ENCODE measurements at places on chromosomes 2 and 18.

DNA sequence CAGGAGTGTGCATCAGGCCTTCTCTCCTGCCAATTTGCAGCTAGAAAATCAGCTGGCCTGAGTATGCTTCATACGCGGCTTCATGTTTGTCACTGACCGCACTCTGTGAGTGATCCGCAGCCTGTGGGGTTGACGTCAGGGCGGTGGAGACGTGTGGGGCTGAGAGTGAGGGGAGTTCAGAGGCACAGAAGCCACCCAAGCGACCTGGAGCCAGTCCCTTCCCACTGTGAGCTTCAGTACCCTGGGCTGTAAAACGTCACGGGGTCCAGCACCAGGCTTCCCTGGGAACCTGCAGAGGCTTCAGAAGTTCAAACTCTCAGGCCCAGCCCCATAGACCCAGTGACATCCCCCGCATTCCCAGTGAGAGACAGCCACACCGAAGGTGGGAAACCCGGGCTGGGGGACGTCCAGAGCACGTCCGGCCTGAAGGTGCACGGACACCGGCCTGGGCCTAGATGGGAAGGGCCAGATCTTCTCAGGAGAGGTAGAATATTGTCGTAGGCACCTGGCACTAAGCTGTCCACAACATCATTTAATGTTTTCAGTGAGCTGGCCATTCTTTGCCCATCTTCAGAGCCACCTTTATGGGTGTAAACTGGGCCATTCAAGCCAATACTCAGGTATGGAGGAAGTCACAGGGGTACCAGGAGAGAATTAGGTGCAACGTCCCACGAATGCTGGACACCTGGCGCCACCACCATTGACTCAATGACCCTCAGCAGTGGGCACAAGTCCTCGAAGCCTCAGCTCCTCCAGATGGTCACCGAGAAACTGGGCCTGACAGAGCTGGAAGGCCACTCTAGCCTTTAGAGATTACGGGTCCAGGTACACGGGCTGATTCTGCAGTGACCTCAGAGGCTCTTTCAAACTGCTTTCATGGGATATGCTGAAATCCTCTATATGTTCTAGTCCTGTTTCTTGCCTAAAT, 235.6 kb upstream of the MYT1L start:
- DNase-seq, result no peak

- no peak for DNase-seq
These were observed 121.2 kb upstream of the CAVIN2 start for GRCh38 chr2:191968120-191968519.

DNA sequence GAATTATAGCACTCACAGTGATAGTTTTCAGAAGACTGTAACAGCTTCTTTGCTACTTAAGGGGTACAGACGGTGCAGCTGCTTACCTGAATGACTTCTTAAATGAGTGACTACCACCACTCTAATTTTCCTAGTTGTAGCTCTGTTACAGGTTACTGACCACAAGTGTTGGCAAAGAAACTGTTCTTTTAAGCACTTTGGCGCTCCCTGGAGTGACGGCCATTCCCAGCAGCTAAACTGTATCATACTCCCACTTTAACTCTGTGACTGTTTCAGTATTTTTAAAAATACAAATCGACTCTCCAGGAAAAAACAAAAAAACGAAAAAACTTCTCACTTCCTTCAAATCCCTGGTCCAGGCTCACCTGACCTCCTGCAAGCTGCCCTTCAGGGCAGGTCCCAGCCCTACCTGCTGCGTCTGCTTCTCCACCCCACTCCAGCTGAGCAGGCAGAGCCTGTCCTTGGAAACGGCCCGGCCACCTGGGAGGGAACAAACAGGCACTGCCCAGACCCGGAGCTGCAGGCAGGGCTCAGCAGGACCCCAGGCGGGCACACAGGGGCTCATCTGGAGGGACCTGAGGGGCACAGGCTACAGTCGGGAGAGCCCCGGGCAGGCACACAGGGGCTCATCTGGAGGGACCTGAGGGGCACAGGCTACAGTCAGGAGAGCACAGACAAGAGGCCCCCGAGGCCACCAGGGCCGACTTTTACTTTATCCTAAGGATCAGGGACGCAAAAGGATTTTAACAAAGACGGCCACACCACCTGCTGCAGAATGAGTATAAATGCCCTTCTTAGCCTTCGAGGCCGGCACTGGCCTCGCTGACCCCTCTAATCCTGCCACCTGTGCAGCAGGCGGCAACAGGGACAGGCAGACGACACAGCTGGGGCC, 24.5 kb downstream of the SLC66A2 start:
- DNase-seq, result no peak

- DNase-seq, result no peak
These were observed 13.2 kb upstream of the SLC25A52 start for GRCh38 chr18:31773774-31774476.

DNA sequence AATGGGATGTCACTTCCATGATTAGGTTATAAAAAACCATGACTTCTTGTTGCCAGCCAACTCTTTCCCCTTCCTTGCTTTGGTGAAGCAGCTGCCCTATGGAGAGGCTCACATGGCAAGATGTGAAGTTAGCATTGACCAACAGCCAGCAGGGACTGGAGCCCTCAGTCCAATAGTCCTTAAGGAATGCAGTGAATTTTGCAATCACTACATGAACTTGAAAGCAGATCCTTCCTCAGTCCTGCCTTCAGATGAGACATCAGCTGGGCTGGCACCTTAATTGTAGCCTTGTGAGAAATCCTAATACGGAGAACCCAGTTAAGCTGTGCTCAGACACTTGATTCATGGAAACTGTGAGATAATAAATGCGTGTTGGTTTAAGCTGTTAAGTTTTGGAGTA, 61.8 kb downstream of the ATP8B1 start:
- no peak for DNase-seq

DNA sequence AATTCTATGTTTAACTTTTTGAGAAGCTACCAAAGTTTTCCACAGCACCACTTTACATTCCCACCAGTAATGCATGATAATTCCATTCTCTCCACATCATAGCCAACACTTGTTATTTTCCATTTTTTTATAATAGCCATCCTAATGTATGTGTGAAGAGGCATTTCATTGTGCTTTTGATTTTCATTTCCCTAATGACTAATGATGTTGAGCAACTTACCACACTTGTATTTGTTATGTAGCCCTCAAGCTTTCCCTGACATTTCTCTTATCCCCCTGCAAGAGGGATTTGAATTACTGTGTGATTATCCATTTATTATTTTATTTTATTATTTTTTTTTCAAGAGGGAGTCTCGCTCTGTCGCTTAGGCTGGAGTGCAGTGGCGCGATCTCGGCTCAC, 23.6 kb upstream of the SOS1 start:
- DNase-seq, result no peak

DNA sequence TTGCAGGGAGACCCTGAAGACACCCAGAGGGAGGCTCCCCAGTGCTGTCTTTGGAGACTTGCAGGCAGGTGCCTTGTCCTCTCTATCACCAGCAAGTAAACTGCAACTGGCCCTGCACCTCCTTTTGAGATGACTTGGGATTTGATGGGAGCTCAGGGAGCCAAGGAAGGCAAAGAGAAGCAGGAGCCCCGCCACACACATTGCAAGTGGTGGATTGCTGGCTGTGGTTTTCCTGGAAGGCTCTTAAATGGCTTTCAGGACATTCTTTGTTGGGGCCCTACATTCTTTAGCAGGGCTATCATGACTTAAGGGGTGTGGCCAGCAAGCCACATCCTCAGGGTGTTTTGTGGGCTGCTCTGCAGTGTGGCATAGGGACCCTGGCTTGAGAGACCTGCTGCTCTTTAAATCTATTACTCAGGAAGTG, 39.9 kb upstream of the CDC42EP3 start:
- DNase-seq, result no peak

DNA sequence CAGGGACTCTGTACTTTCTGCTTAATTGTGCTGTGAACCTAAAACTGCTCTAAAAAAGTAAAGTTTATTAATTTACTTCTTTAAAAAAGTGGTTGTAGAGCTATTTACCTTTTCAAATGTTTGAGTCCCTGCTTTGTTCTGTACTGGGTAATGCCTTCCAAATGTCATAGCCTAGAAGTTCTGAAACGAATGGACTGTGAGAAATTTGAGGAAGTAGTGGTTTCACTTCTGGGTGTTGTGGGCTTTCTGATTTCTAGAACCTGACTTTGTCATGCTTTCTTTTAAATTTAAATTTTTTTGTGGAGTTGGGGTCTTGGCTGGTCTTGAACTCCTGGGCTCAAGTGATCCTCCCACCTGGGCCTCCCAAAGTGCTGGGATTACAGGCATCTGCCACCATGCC, 44.6 kb downstream of the SMAD4 start:
- no peak for DNase-seq

GRCh38 chr2:169961911-169962310, 134.7 kb downstream of the UBR3 start:
- no peak for DNase-seq

DNA sequence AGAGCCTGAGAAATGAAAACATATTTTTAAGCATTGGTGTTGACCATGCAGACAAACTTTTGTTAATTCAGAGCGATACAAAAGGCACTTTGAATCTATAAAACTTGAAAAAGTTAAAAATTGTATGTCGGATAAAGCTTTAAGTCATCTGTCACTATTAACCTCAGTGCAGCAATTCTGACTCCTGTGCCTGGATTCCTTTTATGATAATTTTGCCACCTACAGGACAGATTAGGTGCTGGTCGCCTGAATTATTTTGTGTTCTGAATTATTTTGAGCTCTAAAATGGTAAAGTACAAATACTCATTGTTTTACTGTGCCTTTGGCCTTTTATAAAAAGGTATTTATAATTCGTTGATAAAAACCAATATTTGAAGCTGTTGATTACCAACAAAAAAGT, 19.4 kb upstream of the RNF138 start:
- no peak for DNase-seq

- no peak for DNase-seq
These were observed 96.5 kb downstream of the EHBP1 start for GRCh38 chr2:62801814-62802523.

DNA sequence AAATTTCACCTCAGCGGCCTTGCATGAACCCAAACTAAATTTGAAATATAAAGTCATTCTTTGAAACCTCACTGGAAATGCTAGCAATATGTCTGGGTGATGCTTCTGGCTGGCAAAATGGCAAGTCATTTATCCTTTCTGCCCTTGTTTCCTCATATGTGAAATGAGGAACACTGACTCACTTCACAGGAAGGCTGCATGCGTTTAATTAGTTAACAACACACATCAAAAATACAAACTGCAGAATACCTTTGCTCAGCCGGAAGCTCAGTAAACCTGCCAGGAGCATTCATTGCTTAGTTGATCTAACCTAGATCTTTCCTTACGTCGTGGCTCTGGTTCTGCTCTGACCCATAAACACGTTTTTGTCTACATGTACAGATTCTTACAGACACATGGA, 214.2 kb upstream of the ACVR2A start:
- no peak for DNase-seq

DNA sequence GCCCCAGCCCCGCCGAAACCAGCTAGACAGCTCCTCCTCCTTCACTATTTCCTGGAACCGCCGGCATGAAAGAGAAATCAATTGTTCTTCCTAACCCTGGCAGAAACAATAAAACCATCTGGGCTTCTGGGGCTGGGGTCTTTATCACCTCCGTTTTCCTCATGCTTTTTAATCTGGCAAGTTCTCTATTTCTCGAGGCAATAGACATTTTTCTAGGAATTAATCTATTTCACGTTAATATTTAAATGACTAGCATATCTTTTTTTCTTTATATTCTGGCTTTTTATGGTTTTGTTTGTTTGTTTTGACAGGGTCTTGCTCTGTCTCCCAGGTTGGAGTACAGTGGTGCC, 1.4 kb upstream of the KIF1A start:
- DNase-seq, result no peak

DNA sequence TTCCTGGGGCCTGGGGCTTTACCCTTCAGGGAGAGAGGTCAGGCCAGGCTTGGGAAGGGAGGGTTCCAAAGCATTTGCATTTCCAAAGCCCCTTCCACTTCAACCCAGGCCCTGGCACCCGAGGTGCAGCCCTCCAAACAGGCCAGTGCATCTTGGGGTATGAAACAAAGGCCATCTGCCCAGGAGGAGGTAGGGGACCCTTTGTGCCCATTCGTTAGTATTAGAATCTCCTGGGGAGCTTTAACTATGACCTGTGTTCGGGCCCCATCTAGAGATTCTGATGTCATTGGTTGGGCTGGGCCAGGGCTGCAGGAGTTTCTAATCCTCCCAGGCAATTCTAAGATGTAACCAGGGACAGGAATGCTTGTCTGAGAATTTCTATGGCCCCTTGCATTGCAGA, 73.6 kb downstream of the CIB4 start:
- no peak for DNase-seq

GRCh38 chr2:79452651-79453050, 60.2 kb upstream of the CTNNA2 start:
- no peak for DNase-seq

DNA sequence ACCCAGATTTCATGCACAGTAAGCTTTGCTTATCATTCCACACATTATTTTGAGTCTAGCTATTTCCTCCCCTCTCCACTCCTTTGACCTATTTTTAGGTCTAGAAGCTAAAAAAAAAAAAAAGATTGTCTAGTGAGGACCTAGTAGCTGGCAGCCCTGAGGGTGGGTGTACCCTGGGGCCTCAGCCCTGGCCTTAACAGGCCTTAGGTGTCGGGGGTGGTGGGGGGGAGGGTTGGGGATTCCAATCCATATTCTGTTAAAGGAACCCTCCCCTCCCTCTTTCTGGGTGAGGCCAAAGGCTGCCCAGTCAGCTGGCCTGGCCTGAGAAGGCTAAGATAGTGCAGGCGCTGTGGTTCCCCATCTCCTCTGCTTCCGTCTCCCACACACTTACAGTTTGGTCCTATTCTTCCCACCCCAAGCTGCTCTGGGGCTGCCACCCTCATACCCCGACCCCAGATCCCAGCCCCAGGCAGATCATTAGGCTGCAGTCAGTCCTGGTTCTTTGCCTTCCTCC, 65.5 kb upstream of the HK2 start:
- no peak for DNase-seq

DNA sequence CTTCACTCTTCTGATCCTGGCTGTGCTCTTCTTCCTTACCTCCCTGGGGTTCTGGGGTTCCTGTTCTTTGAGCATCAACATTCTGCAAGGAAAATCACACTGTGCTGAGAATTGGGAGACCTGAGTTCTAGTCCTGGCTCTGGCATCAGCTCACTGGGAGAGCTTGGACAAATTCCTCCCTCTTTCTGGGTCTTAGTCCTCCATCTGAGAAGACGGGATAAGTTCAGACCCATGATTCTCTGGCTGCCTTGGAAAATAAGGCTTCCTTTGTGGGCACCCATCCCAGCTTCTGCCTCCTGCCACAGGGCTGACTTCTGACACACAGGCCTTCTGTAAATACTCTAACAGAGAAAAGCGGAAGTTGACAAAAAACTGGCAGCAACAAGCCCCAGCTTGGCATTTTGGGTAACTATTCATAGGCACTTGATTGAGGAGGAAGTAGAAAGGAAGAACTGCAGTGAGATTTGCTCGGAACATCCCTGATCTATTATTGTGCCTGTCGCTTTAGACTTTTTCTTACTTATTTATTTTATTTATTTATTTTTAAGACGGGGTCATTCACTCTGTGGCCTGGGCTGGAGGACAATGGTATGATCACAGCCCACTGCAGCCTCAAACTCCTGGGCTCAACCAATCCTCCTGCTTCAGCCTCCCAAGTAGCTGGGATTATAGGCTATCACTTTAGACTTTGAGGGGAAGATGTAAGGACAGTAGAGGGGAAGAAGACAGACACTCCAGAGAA, 7.9 kb downstream of the PCBP1 start:
- no peak for DNase-seq

GRCh38 chr18:48620071-48620470, 81.2 kb downstream of the CTIF start:
- DNase-seq, result no peak

Data from activated naive CD8-positive, alpha-beta T cell treated with anti-CD3 and anti-CD28 coated beads, Interleukin-2, amount 50 U/mL, for 16 hours (primary cell).